Activated CD8-positive, alpha-beta memory T cell treated with anti-CD3 and anti-CD28 coated beads, Interleukin-2, amount 50 U/mL, for 4 hours (primary cell): ENCODE measurements at places on chromosomes 5 and 9.

- no peak for DNase-seq
Observed at GRCh38 chr5:83368835-83369234, 102.7 kb upstream of the VCAN start.

- DNase-seq, result no peak
Observed at GRCh38 chr5:160799184-160799583, 52.8 kb downstream of the ATP10B start.

GRCh38 chr5:169511708-169512107 is 71.9 kb upstream of the SPDL1 start:
- no peak for DNase-seq

DNA sequence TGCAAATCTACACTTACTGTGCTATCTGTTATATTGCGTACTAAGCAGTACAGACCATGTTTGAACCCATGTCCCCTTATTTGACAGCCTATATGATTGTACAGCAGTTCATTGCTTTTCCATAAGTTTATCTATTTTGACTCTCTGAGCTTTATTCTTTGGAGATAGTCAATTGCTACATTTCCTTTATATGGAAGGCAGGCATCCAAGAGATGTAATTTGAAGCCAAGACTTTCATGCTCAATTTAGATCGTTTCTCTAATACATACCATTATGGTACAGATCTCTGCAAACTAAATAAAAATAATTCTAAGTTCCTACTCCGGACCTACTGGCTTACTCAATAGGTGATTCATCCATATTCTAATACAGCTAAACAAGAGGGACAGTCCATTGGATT is 424.8 kb downstream of the TMEM38B start:
- DNase-seq, result no peak

GRCh38 chr9:27142299-27142930 is 33.4 kb downstream of the TEK start:
- no peak for DNase-seq

- DNase-seq, result no peak
Observed at GRCh38 chr9:126788634-126789349, 16.0 kb upstream of the ZBTB43 start.

DNA sequence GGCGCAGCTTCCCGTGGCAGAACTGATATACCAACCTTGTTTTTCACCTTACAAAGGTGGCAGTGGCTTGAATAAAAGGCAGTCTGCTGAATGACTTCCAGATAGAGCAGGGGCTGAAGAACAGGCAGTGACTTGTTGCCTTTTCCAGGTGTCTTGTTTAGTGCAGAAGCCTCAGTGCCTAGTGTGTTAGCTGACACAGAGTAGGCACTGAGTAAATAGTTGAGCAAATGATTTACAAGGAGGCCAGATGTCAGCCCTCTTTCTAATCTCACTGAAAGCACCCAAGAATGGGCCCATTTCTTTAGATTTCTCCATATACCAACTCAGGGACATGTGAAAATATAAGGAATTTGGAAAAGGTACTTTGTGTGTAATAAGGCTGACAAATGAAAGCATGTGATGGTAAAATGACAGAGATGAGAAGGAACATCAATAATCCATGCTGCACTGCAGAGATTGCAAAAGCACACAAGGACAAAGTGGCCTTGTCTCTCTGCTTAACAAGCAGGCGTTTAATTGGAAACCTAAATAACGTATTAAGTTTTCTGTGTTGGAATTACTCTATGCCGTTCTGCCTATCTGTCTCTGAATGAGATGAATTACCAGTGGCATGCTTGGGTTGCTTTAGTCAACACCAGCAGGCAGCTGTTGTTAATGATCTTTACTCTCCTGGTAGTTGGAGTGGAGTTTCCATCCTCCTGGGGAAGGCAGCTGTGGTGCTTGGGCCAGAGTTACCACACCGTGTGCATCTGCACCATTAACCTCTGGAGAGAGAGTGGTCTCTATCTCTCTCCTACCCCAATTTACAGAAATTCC is 360.1 kb upstream of the C9orf72 start:
- DNase-seq, result no peak

- no peak for DNase-seq
Observed at GRCh38 chr5:14357851-14358250, 214.7 kb downstream of the TRIO start.

- no peak for DNase-seq
Observed at GRCh38 chr9:108809269-108809668, 46.5 kb downstream of the ACTL7B start.

- DNase-seq, result no peak
Observed at GRCh38 chr9:109316207-109316640, 4.6 kb downstream of the EPB41L4B start.

DNA sequence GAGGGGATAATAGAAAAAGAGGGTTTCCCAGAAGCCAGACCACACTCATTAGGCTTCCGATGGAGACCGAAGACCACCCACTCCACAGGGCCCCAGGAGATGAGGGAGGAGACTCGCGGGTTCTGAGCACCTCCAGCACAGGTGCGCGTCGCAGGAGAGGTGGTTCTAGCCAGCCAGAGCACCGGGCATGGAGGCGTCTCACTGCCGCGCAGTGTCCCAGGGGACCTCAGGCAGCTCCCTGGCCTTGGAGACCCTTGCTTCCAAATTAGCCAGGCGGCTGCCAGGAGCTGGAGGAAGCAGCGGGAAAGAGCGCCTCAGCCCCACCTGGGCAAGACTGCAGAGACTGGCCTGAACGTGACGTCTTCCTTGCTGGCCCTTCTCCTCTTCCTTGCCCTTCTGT is 115.4 kb upstream of the FBXL7 start:
- no peak for DNase-seq

DNA sequence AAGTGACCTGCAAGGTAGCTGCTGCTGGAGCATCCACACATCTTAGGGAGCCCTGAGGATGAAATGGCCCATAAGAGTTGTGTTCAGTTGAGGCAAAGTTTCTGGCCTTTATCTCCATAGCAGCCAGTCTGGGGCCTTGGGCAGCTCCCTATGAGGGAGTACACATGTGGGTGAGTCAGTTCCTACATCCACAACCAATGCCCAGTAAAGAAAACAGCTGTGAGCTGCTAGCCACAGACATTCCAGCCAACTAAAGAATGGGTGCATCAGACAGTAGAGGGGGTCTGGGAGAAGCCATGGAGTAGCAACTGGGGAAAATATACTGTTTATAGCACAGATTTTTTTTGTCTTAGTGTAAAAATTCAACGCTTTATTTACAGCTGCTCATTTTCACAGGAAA is 720.7 kb downstream of the TLE1 start:
- no peak for DNase-seq

GRCh38 chr9:86452201-86452828 is 98.1 kb upstream of the TUT7 start:
- no peak for DNase-seq

- DNase-seq, result no peak
Observed at GRCh38 chr5:176610435-176610773, 448 bp upstream of the GPRIN1 start.

DNA sequence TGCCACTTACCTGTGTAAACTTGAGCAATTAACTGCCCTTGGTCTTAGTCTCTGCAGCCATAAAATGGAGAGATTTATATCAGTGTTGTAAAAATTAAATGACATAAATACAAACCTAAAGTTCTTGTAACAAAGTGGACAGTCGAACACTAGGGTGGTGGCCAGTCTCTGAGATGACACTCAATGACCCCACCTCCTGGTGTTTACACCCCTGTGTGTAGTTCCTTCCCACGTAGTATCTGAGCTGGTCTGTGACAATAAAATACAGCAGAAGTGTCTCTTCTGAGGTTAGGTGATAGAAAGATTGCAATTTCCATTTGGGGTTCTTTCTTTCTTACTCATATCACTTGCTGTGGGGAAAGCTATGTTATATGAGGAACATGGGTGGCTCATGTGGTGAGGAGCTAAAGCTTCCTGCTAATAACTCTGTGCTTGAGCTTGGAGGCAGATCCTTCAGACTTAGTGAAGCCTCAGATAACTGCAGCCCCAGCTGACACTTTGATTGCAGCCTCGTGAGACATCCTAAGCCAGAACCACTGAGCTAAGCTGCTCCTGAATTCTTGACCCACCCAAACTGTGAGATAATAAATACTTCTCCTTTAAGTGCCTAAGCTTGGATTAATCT is 173.4 kb upstream of the CHD1 start:
- DNase-seq, result no peak

DNA sequence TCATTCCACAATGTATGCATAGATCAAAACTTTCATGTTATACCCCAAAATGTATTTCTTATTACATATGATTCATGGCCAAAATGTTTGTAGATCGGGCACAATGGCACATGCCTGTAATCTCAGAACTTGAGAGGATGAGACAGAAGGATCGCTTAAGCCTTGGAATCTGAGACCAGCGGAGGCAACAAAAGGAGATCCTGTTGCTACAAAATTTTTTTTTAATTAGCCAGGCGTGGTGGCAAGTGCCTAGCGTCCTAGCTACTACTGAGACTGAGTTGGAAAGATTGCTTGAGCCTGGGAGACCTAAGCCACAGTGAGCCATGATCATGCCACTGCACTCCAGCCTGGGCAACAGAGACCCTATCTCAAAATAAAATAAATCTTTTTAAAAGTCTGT is 89.9 kb downstream of the MAPKAP1 start:
- no peak for DNase-seq

- DNase-seq, result no peak
Observed at GRCh38 chr5:155836089-155836803, 490.7 kb upstream of the SGCD start.

DNA sequence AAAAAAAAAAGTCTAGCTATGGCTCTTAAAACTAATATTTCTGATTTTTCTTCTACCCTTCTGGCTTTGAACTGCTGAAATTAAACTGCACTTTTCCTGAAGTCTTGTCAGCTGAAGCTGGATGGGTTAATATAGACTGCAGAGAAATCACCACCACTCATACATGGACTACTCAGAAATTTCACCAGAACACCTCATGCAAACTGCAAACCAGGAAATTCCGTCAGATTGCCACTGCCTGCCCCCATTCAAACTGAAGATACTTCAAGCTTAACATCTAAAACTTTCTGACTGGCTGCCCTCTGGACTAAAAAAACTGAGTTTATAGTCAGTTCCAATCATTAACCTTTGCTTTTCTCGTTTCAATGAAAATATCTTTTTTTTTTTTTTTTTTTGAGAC is 11.6 kb upstream of the ANXA2R start:
- no peak for DNase-seq

- DNase-seq, result no peak
Observed at GRCh38 chr5:127290019-127290945, at the start of gene MEGF10. Gene MEGF10 (plus strand): TSS chr5:127290796. CDS start chr5:127331309, 40,513 bp downstream.

- DNase-seq, result no peak
Observed at GRCh38 chr5:27682600-27682999, 644.2 kb upstream of the CDH9 start.

DNA sequence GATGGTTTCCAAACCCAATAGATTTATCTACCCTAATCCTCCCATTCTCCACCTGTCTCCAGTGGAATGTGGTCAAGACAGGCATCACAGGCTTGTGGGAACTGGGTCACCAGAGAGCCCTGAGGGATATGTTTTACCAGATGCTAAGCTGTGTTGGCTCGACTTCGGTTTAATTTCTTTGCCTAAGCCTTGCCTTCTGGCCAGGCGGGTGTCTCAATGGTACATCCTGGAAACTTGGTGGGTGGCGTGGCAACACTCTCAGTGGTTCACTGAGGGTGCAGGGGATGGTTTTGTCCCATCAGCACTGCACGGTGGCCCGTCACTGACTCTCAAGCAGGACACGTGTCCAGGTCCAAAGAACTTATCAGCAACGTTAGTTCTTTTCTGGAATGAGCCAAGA is 192.2 kb downstream of the TENT4A start:
- DNase-seq, result no peak

DNA sequence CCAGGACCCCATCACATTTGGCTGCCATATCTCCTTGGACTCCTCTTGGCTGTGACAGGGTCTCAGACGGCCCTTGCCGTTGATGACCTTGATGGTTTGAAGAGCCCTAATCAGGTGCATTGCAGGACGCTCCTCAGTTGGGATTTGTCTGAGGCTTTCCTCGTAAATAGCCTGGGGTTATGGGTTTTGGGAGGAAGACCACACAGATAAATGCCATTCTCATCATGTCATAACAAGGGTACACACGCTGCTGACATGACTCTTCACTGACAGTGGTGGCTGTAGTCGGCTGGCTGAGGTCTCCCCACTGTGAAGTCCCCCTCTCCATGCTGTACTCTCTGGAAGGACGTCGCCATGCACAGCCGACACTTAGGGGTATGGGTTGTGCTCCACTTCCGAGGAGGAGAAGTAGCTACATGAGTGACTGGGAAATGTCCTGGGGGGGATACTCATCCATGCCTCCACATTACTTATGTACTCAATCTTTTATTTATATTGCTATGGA is 42.9 kb upstream of the SPTLC1 start:
- DNase-seq, result no peak

DNA sequence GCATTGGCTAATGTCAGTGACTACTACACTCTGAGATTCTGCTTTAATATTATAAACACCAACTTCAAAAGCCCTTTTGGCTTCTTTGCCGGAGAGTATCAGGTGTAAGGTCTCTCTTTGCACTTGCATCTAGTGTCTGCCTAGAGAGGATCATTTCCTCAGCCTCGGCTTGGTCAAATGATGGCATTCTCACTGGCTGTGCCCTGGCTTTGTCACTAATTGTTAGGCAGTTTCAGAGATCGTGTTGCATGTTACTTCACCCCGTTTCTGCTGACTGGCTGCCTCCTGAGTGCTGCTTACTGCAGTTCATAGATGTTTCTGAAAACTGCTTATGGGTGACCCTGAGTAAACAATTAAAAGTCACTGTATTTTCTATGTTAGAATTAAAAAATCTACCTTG is 48.8 kb downstream of the SLC1A3 start:
- no peak for DNase-seq

- DNase-seq, result no peak
Observed at GRCh38 chr5:64814073-64814472, 45.3 kb downstream of the CWC27 start.

DNA sequence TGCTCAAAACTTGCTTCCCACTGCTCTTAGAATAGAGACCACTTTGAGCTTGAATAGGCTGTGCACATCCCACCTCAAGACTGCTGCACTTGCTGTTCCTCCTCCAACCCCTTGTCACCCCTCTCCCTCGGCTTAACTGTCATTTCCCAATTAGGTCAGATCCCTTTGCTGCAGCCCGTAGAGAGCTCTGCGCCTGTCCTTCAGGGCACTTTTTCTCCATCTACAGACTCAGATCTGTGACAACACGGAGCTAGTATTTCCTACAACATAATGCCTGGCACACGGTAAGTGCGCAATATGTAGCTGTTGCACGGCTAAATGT is 485 bp upstream of the HABP4 start:
- DNase-seq, result no peak

GRCh38 chr9:79616971-79617370 is 45.2 kb downstream of the TLE4 start:
- DNase-seq, result no peak

GRCh38 chr5:124342584-124342983 is 403.9 kb downstream of the ZNF608 start:
- no peak for DNase-seq

DNA sequence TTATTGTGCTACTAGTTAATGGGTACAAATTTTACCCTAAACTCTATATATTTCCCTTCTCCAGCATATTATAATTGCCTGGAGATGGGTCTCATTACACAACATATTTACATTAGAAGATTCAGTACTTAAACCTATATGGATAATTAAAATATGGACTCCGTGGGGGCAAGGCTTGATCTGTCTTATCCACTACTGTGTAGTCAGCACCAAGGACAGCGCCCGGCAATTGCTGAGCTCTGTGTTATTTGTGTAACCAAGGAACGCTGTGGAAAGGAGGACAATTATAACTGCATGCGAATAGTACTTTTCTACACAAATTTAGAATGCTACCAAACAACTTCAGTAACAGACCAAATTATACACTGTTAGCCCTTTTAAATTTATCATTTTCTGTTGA is 77.7 kb downstream of the DNAH5 start:
- no peak for DNase-seq

- no peak for DNase-seq
Observed at GRCh38 chr5:34790069-34790468, 48.9 kb upstream of the TTC23L start.

GRCh38 chr5:17343675-17344074 is 126.2 kb downstream of the BASP1 start:
- DNase-seq, result no peak
